ENCODE measurements at places on chromosomes 7 and 10.

- no peak for DNase-seq
These were observed 16.0 kb downstream of the DENND2A start for GRCh38 chr7:140624392-140625191.

- no peak for DNase-seq
These were observed 28.0 kb upstream of the SLC39A12 start for GRCh38 chr10:17923728-17924127.

DNA sequence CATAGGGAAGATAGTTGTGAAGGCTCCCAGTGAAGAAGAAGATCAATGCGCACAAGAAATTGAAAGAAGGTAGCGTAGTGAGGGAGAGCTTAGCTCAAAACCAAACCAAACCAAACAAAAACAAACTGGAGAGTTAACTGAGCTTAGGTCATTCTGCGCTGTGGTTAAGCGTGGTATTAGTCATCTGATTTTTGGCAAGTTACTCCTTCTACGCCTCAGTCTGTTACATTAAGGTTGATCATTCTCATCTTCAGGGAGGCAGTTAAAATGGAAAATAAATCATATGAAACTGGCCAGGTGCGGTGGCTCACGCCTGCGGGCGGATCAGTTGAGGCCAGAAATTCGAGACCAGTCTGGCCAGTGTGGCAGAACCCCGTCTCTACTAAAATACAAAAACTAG, 259.7 kb downstream of the EXOC4 start:
- DNase-seq = no peak

DNA sequence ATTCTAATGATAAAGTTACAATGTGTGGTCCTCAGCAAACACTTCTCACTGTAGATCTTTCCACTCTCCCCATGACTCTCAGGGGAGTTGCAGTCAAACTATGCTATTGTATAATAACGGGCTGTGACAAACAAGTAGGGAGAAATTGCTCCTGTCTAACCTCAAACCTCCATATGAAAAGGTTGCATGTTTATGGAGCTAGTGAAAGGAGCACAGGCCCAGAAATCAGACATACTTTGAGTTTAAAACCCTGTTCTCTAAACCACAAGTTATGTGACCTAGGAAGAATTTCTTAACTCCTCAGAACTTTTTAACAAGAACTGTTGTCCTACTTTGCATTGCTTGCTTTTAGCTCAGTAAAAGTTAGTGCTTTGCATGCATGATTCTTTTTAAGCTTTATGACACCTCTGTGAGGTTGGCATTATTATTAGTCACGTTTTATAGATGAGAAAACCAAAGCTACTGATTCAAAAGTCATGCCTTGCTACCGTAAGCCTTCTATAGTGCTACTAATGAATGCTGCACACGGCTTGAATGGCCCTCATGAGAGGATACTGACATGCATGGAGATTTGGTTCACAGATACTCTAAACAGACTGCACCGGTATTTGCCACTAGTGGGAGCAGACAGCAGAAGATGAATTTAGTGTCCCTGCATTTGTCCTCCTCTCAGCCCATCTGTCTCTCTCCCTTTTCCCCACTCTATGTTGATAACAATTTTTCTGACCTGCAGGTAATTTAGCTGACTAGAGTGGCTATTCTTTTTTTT, 129.5 kb upstream of the PCGF5 start:
- no peak for DNase-seq

DNA sequence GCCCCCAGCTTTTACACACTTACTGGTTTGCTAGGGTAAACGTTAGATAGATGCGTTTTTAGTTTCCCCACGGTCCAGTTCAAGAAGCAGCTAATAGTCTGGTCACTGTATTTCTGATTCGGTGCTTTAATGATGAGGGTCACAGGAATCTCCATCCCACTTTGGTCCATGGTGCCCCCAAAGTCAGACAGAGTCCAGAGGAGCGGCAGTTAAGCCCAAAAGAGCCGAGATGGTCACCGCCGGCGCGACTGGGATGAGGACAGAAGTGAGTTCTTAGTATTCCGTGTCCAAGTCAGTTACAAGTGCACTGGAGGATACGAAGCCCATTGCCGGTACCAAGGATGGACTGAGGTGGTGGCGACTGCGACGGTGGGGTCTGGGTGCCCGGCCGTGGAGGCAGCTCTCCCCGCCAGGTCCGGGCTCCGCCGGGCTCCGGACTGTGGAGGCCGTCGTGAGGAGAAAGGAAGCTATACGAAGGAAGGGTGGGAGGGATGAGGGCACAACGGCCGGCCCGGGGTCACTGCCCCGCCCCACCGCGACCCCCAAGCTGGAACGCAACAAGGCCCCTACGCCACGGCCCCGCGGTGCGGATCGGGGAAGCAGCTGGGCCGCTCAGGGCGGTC, 663 bp downstream of the HERPUD2 start:
- no peak for DNase-seq

- no peak for DNase-seq
These were observed 551 bp downstream of the WASL start for GRCh38 chr7:123748171-123748733.

GRCh38 chr10:52322936-52323335, 8.9 kb downstream of the DKK1 start:
- no peak for DNase-seq

- DNase-seq = no peak
These were observed 96.7 kb upstream of the LAMB4 start for GRCh38 chr7:108226816-108227299.

All from caudate nucleus (tissue), 63 donors.